Aortic smooth muscle cell (primary cell): ENCODE measurements at places on chromosomes 12 and 14. TPM values are rescaled to one million over a fixed set of nuclear protein-coding genes. Genes with fewer than 3 reads are reported as not detected.

Gene SLC17A8
- not detected in 2 replicates for total RNA-seq

Gene TCL1B
- not detected in 2 replicates for total RNA-seq

Gene PIANP
- 0.13 TPM in 1 of 2 replicates, not detected in the other for total RNA-seq

Gene MIP
- not detected in 2 replicates for total RNA-seq

Gene PLCZ1
- total RNA-seq = 0.06 and 0.13 TPM in 2 replicates

Gene RFX4
- total RNA-seq = not detected in 2 replicates

Gene DNAJC22
- total RNA-seq = 4.9 and 5.4 TPM in 2 replicates

Gene NTN4
- 296 and 347 TPM in 2 replicates for total RNA-seq

Gene CMKLR1
- 6.5 and 15.3 TPM in 2 replicates for total RNA-seq

Gene MYF6
- total RNA-seq = not detected in 2 replicates

Gene OTX2
- not detected in 2 replicates for total RNA-seq

Gene PROX2
- not detected in 2 replicates for total RNA-seq

Gene PLA2G1B
- total RNA-seq = 0.25 TPM in 1 of 2 replicates, not detected in the other

Gene SMCO3
- 0.13 and 0.37 TPM in 2 replicates for total RNA-seq

Gene CD69
- not detected in 2 replicates for total RNA-seq

Gene SMCO2
- total RNA-seq = 0.06 and 0.13 TPM in 2 replicates

Gene SERPINA3
- total RNA-seq = 0.81 and 1.6 TPM in 2 replicates

Gene PAX9
- 0.12 and 0.26 TPM in 2 replicates for total RNA-seq

Gene BBOF1
- total RNA-seq = 7.8 and 9.3 TPM in 2 replicates

Gene TAMALIN
- total RNA-seq = 4.6 and 6.2 TPM in 2 replicates

Gene DEPDC4
- total RNA-seq = 0.75 and 1.6 TPM in 2 replicates

Gene YY1
- total RNA-seq = 32.5 and 35.1 TPM in 2 replicates

Gene CD27
- total RNA-seq = 0.12 and 0.13 TPM in 2 replicates

Gene TTC9
- total RNA-seq = 5.3 and 7.9 TPM in 2 replicates

Gene SEC23A
- total RNA-seq = 413 and 437 TPM in 2 replicates

Gene MGP
- 115 and 281 TPM in 2 replicates for total RNA-seq

Gene PRIMA1
- total RNA-seq = not detected in 2 replicates

Gene LYZ
- total RNA-seq = 0.19 and 0.53 TPM in 2 replicates

Gene KLRG1
- 0.37 and 0.53 TPM in 2 replicates for total RNA-seq

Gene PPP1R1A
- total RNA-seq = not detected in 2 replicates

Gene ARG2
- 4.0 and 5.4 TPM in 2 replicates for total RNA-seq

Gene RPL10L
- total RNA-seq = not detected in 2 replicates

Gene SRRM4
- not detected in 2 replicates for total RNA-seq

Gene ANP32D
- 0.12 TPM in 1 of 2 replicates, not detected in the other for total RNA-seq

Gene FNTB
- total RNA-seq = 5.5 and 5.8 TPM in 2 replicates

Gene KRT83
- total RNA-seq = not detected in 2 replicates

Gene NFE2
- total RNA-seq = not detected in 2 replicates
